Kidney epithelial cell (primary cell): ENCODE measurements at places on chromosomes 1 and 21. TPM values are rescaled to one million over a fixed set of nuclear protein-coding genes. Genes with fewer than 3 reads are reported as not detected.

Gene MIS18A
- total RNA-seq = 10.1 and 15.6 TPM in 2 replicates

Gene MAP3K7CL
- total RNA-seq = 1.4 and 3.0 TPM in 2 replicates

Gene MXRA8
- total RNA-seq = 106 and 165 TPM in 2 replicates

Gene PODN
- not detected in 2 replicates for total RNA-seq

Gene FBLIM1
- total RNA-seq = 364 and 458 TPM in 2 replicates

Gene CELSR2
- total RNA-seq = 18.1 and 19.4 TPM in 2 replicates

Gene ACOT11
- 2.3 and 3.1 TPM in 2 replicates for total RNA-seq

Gene ACADM
- 27.9 and 29.6 TPM in 2 replicates for total RNA-seq

Gene LYPLA2
- 163 and 235 TPM in 2 replicates for total RNA-seq

Gene ZNF683
- total RNA-seq = not detected in 2 replicates

Gene PRDX6
- total RNA-seq = 180 and 187 TPM in 2 replicates

Gene IL20
- total RNA-seq = not detected in 2 replicates

Gene SPATA46
- total RNA-seq = not detected in 2 replicates

Gene HCN3
- 2.8 and 3.8 TPM in 2 replicates for total RNA-seq

Gene RGS18
- total RNA-seq = 0.14 TPM in 1 of 2 replicates, not detected in the other

Gene ADORA3
- not detected in 2 replicates for total RNA-seq

Gene KCNA2
- not detected in 2 replicates for total RNA-seq

Gene PADI2
- 6.4 and 8.1 TPM in 2 replicates for total RNA-seq

Gene PRAMEF1
- not detected in 2 replicates for total RNA-seq

Gene LCA5L
- 2.0 and 4.4 TPM in 2 replicates for total RNA-seq

Gene ARTN
- total RNA-seq = 3.9 and 4.7 TPM in 2 replicates

Gene SPRR1A
- not detected in 2 replicates for total RNA-seq
